ENCODE measurements at places on chromosomes 2 and 18. TPM values are rescaled to one million over a fixed set of nuclear protein-coding genes. Genes with fewer than 3 reads are reported as not detected.
A peak's percentile ranks its signal among the peaks of the same experiment; 100 is the strongest.

IL18R1 gene
- 3.0 TPM for total RNA-seq

CCDC85A gene
- 0.40 TPM for total RNA-seq

DNA sequence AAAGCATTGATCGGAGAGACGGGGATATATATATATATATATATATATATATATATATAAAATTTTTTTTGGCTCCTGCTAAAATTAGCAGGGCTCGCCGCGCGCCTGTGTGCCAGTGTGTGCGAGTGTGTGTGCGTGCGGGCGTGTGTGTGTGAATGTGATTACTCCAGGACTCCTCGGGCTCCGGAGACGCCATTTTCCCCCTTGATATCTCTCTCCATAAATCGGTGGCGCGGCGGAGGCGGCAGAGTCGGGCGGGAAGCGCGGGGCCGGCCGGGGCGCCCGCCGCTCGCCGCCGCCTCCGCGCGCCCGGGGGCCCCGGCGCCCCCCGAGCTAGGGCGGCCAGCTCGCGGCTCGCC is 795 bp upstream of the SETBP1 start:
- peak; percentile 66 for DNase-seq

NGEF gene
- total RNA-seq = 25.6 TPM

DNA sequence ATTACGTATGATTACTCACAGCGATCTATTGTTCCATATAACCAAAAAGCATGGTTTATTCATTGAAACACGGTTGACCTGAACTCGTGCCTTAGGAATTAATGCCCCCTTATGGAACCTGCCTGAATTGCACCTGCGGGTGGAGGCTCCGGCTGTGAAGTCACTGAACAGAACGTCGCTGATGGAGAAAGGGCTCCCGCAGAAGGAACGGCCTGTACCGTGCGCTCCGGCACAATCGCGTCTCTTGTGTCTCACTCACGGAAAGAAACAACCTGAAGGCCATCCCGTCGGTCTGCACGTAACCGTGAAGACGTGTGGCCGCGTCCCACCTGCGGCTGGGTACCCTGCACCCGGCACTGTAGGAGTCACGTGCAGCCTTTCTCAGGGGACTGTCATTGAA is 133.1 kb downstream of the NFATC1 start:
- DNase-seq = peak; percentile 67

LOXHD1 gene
- total RNA-seq = not detected

DNA sequence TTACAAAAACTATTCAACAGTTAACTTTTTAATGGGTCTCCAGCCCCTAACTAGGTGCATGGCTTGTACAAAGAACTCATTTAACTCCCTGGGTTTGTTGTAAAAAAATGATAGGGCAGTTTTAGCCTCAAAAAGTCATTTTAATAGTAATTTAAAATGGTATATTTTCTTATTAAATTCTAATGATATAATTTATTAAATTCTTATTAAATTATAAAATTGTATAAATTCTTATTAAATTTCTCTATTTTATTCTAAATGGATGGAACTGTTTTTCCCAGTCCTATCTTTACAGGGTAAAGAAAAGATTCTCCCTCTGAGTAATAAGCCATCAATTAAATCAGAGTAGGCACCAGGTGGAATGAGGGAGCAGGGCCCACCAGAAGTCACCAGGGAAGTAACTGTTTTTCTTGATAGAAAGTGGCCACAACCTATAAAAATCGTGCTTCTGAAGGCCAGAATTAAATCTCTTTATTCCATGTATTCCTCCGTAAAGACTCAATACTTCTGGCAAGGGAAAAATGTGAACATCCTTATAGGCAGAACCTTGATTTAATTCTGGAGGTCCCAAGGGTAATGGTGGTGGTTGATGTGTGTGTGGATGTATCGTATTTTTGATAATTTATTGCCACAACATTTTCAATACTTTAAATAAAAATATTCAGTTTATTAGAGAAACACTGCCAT is 814 bp downstream of the FKBP7 start:
- no peak for DNase-seq

DNA sequence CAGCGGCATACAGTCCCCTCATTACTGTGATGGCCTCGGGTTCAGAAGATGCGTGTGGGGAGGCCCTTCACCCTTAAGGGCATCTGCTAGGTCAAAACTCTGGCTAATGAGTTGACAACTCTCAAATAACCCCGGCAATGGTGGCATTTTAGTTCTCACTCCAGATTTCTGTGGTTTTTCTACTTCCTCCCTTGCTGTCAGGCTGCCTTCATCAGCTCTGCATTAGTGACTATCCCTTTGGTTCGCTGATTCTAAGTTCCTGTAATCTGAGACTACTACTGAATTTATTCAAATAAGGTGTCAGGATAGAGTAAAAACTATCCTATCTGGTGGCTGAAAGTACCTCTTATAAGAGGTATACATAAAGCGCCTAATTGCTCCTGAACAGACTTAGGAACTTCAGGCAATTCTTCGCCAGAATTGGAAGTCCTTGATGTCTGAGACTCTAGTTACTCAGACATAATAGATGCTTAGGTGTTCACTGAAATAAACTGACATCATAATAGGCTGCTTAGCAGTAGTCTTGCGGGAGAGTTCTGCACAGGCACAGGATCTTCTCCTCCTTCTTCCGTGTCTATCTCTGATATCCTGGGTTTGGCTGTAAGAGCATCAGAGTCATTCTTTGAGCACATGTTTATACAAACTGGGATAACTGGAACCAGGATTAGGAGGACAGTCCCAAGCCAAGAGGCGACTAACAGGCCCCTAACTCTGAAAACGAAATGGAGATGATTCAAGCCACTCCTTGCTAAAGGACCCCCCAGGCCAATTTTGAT is 194.5 kb downstream of the DNER start:
- no peak for DNase-seq

- no peak for DNase-seq
These were observed 599.5 kb upstream of the SYT4 start for GRCh38 chr18:43876748-43877147.

GRCh38 chr2:11416186-11416585 is 49.8 kb downstream of the E2F6 start:
- no peak for DNase-seq

- no peak for DNase-seq
These were observed 6.3 kb downstream of the GULP1 start for GRCh38 chr2:188297978-188298377.

GRCh38 chr2:17911491-17912260 is 33.2 kb downstream of the KCNS3 start:
- DNase-seq = no peak

DNA sequence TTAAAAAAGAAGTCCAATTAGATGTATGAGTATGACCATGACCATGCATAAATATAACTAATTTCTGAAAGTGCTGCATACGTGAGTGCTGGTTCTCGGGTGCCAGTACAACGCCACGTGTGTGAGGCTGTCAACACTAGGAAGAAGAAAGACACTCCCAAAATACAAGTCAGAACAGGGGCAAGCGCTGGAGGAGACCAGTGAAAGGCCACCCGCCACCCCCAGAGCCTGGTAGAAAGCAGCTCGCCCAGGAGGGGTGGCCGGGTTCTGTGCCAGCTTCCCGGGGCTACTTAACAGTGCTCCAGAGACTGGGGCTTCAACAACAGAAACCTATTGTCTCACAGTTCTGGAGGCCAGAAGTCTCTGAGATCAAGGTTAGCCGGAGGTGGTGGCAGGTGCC is 147.6 kb downstream of the RTP5 start:
- no peak for DNase-seq

DNA sequence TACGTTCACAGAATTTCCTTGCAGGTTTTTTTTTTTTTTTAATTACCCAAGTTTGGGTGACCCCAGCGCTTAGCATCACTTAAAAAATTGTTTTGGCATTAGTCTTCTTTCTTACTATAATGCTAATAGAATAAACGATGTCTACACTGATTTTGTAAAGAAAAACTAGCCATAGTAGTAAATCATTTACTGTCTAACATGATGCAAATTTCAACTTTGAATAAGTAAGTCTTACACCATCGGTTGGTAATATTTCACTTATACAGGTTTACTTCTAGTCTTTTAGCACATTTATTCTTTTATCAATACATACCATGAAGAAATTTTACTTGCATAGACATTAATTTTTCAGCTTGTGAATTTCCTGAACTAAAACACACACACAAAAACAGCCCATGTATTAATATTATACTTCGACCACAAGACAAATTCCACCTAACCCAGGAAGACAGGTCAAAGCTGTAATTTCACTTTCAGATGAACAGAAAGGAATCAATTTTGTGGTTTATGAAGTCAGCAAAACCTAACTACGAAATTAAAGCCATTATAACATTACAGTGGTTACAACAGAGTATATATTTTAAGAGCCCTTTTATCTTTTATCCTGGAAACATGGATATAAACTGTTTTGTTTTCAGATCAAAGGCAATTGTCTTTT is 1.9 kb downstream of the YES1 start:
- DNase-seq = no peak

DNA sequence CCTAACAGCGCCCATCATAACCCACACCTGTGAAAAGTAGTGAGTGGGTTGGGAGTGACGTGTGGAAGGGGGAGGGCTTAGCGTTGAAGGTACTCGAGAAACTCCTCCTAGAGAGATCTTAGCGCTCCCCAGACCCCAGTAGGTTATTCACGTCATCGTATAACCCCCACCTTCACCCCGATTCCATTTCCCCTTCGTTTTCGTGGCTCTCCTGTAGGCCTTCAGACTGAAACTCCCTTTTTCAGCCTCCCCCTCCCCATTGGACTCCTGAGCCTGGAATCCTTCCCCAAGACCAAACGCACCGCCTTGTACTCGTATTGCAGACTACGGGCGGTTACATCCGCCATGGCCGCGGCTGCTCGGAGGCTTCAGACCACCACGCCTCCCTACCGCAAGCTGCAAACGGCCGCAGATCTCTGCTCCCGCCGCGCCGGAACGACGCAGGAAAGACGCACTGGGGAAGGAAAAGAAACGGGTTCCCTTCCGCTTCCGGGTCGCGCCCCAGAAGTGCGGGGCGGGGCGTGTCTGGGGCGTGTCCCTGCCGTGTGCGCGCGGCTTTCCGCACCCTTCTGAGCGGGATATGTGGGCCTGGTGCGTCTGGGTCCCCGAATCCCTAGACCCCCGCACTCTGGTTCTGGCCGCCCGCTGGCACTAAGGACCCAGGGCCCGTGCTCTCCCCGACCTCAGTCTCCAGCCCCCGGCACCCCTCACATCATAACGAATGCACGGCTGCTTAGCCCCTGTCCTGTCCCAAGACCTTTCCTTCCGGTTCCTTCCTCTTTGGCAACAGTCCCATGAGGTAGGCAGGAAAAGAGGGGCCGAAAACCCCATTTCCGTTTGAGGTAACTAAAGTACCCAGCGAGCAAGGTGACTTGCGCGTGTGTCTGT is at the start of gene SNRNP200:
SNRNP200 (minus strand) TSS at position 456 of the 888 bp plus-strand sequence; CDS start at position 347, 109 bp downstream.
- peak; percentile 94 for DNase-seq

DNA sequence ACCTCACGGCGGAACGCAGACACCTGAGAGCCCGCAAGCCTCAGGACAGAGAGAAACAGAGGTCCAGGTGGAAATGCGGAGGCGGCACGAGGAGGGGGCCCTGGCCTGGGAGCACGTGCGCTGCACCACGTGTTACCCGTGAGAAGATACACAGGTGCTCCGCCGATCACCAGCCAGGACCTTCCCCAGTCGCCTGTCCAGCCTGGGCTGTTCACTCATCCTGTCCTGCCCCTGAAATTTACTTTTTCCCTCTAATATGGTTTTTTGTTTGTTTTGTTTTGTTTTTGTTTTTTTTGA is 44.3 kb downstream of the TWIST2 start:
- DNase-seq = no peak

- no peak for DNase-seq
These were observed 274.3 kb upstream of the FBXO11 start for GRCh38 chr2:48180557-48180956.

DYSF gene
- 7.5 TPM for total RNA-seq

UGT1A3 gene
- total RNA-seq = 1.9 TPM

GRCh38 chr2:113133704-113134598 is 6.6 kb downstream of the IL1RN start:
- DNase-seq = no peak

DNA sequence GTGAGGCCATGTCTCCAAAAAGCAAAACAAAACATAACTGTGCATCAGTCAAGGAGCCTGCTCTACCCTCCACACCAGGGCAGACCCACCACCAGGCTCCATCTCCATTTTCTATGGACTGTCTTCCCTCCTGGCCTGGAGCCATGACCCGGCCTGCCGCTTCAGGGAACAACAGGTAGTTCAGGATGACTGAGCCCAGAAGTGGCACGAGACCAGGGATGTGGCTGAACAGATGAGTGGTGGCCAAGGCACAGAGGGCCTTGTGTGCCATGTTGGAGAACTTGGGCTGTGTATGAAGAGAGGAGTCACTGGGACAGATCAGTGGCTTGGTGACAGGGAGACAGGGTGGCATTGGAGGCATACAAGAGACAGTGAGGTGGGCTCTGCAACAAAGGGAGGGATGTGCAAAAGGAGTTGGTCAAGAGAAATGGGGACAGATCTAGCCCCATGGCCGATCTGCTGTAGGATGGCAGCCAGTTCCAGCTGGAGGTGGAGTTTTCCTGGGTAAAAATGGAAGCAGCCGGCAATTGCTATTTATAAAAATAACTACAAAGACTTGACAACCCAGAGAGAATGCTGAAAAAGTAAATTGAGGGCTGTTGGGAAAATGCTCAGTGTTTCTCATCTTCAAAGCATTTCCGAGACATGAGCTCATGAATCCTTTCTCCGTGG is 35.0 kb downstream of the TMEM177 start:
- no peak for DNase-seq

- DNase-seq = no peak
These were observed 21.2 kb upstream of the SLC14A1 start for GRCh38 chr18:45702708-45703265.

DSG1 gene
- not detected for total RNA-seq

DNA sequence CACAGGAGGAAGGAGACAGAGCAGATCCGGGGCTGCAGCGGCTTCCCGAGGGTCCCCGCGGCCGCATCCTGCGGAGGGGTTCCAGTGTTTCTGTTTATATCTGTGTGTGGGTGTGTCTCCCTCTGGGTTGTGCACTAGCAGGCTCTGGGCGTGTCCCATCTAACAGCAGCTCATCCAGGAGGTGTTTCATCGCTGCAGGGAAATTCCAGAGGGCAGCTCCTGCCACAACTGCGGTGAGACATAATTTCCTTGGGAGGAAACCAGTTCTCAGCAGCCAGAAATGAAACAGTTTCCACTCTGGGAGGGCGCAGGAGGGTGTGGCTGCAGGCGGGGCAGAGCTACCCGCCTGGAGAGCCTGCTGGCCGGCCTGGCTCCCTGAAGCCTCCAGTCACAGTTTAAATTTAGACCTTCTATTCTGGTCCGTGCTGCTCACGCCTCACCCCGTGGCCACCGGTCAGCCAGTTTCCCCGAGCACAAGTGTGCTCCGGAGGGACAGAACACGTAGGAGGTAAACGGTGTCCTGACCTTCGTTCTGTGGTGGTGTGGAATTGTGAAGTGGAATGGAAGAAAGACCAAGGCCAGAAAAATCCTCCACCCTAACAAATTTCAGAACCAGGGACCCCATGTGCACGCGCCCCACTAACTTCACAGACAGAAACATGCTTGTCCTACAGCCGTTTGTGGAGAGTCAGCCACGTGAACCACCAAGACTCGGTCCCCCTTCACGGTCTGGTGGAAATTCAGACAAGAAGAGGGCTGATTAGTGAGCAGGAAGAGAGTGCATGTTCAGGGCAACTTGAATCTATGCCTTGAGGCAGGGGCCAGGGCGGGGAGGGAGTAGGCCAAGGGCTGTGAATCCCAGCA is 50.2 kb downstream of the TEX44 start:
- peak; percentile 95 for DNase-seq

EVX2 gene
- total RNA-seq = not detected

All from colonic mucosa (tissue), 4 donors.